ENCODE measurements at places on chromosomes 7 and 10.

- DNase-seq: no peak
These were observed 83.6 kb downstream of the PPP1R3C start for GRCh38 chr10:91549262-91549661.

DNA sequence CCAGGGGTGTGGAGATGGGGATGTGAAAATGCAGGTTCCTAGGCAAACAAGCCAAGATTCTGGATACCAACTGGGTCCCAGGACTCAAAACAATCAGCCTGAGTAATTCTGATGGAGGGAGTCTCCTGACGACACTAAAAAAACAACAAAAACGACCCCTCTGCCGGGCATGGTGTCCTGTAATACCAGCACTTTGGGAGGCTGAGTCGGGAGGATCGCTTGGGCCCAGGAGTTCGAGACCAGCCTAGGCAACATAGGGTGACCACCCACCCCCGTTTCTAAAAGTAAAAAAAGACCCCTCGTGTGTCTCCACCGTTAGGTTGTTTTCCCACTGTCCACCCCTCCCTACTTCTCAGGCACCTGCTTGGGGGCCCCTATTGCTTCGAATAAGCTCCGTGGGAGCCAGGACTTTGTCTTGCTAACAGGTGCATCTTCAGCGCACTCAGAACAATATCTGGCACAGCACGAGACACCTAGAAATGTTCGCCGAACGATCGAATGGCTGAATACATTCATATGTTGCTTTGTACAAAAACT, 743 bp upstream of the NRF1 start:
- DNase-seq: no peak

GRCh38 chr10:14396411-14397048, 65.8 kb upstream of the FRMD4A start:
- no peak for DNase-seq

- DNase-seq: no peak
These were observed 2.1 kb downstream of the SLC25A40 start for GRCh38 chr7:87874066-87874465.

- no peak for DNase-seq
These were observed 134.7 kb upstream of the RHOBTB1 start for GRCh38 chr10:61078542-61079275.

DNA sequence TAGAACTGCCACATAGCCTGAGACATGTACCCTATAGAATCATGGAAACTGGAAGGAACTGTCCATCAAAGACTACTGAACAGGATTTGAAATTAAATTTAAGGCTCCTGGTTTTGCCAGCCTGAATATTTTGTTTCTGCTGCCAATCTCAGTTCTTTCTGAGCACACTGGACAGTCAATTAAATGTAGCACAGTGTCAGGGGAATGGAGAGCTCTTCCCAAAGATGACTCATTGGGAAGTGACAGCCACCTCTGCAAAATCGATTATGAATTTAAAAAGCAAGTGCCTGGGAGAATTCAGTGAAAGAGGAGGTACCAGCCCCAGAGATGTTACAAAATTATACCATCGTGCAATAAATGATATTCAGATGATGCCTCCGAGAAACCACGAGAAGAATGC, 47.8 kb downstream of the CPXM2 start:
- DNase-seq: no peak

- no peak for DNase-seq
These were observed 29.7 kb downstream of the HTRA1 start for GRCh38 chr10:122490786-122491680.

GRCh38 chr10:19928936-19929335, 112.7 kb downstream of the PLXDC2 start:
- no peak for DNase-seq

DNA sequence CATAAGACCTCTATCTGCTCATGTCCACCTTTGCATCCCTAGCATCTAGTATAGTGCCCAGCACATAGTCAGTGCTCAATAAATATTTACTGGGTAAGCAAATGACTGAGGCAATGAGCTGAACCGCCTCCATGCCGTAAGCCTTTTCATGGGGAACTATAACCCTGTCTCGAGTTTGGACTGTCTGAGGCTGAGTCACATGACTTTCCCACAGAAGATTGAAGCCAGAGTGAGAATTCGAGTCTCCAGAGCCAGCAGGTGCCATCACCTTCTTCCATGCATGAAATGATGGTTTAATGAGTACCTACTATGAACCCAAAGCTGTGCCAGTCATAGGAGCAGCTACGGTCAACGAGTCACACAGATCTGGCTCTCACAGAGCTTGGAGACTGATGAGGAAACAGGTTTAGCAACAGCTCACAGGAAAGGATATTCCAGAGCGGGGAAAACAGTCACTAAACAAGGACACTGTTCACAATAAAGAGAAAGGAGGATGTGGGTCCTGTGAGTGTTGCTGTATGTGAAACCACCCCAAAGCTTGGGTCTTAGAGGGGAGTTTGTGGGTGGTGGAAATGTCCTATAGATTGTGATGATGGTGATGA, 75.2 kb downstream of the TEX36 start:
- no peak for DNase-seq

DNA sequence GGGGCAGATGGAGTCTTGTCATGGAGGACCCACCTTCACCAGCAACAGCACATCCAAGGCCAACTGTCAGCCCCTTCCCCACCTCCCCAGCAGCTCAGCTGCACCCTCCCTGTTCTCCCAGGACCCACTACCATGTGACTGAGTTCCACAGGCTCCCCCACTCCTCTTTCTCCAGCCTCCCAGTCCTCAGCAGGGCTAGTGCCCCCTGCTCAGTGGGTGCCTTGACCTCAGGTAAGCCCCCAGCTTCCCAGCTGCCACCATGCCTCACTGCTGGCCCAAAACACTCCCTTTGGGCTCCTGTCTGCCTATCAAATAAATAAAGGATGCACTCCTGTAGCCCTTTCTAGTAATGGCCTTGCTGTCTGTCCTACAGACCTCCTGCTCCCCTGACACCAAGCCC, 174.4 kb downstream of the SLIT1 start:
- no peak for DNase-seq

- DNase-seq: no peak
These were observed at the start of gene COBL for GRCh38 chr7:51316666-51317581. Gene COBL, minus strand, starts transcription at chr7:51316809. Its CDS starts 176 bp downstream, at chr7:51316633.

- no peak for DNase-seq
These were observed 354.3 kb downstream of the KCNMA1 start for GRCh38 chr10:77283326-77283725.
